GM23338 (cell line): ENCODE measurements at places on chromosomes 5 and 9. TPM values are rescaled to one million over a fixed set of nuclear protein-coding genes. Genes with fewer than 3 reads are reported as not detected.

The SNAPC4 gene
- 8.8 and 10.2 TPM in 2 replicates for polyA plus RNA-seq

- DNase-seq = no peak
Observed at GRCh38 chr5:149207831-149208230, 63.8 kb upstream of the AFAP1L1 start.

GRCh38 chr5:83322273-83322924 is 149.1 kb upstream of the VCAN start:
- DNase-seq = no peak

DNA sequence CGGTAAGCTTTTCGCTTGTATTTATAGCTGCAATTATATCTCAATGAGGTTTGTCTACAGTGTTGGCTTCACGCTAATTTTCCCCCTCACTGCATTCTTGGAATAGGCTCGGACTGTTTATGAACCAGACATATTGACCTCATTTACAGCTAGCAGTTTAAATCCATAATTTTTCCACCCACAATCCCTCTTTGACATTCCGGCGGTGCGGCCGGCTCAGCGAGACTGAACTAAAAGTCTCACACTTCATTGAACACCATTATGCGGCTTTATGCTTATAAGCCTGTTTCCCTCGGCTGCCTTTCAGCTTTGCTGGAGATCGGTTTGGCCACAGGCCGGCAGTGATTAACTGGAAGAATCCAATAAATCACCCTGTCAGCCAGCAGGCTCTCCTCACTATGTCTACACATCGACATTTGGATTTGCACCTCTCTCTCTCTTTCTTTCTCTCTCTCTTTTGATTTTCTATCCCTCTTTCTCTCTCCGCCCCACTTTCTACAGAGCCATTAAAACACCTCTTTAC is 315.0 kb upstream of the TLE4 start:
- peak; percentile 26 for DNase-seq

DNA sequence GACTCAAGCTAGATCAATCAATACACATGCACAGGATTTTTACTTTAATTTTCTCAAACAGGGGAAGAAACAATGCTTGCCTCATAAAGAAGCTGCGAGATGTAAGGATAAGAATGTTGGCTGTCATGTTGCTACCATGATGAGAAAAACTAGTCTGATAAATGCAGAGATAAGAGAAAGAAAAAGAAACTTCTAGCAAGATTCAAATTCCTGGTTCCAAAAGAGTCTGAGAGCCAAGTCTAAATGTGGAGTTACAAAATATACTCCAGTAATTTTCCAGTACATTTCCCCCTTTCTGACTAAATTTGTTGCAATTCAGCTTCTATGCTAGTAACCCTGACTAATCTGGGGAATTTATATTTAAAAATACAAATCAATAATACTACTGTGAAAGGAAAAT is 10.4 kb upstream of the ANXA1 start:
- DNase-seq = no peak

DNA sequence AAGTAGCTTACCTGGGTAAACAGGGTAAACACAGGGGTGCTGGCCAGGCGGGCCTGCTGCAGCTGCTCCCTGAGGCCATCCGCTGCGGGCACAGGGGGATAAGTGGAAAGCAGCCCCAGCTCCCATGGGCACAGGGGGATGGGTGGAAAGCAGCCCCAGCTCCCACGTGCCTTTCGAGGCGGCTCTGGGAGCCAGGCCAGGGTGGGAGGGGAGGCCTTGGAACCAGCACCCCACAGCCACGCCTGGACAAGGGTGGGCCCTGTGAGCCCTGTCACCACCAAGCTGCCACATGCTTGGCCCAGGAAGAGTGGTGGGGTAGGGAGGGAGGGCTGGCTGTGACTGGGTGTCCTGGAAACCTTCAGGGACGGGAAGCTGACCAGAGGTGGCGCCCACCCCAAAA is 7.8 kb upstream of the CARD9 start:
- no peak for DNase-seq

The TRIM52 gene
- 4.1 and 8.1 TPM in 2 replicates for polyA plus RNA-seq

GRCh38 chr9:16294133-16294770 is 576.2 kb downstream of the BNC2 start:
- no peak for DNase-seq

DNA sequence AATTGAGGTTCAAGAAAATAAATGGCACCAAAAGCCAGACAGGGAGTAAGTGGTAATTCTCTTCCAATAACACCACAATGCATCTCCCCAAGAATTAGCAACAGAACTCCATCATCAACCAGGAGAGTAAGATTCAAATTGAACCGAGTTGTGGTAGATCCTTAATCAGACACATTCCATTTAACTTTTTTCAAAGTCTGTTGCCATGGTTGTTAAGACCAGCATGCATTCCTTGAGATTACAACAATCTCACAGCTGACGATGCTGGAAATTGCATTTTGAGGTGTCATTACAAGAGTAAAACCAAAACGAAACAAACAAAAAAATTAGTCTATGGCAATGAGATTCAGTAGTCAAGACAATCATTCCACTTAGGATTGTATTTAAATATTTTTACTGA is 78.9 kb upstream of the ZNF462 start:
- DNase-seq = no peak

The HAND1 gene
- not detected in 2 replicates for polyA plus RNA-seq

- no peak for DNase-seq
Observed at GRCh38 chr5:149294872-149295829, 23.5 kb downstream of the AFAP1L1 start.

The PURA gene
- 1.3 and 1.5 TPM in 2 replicates for polyA plus RNA-seq

The IL17B gene
- not detected in 2 replicates for polyA plus RNA-seq

- DNase-seq = no peak
Observed at GRCh38 chr9:91844190-91844589, 105.8 kb downstream of the ROR2 start.

DNA sequence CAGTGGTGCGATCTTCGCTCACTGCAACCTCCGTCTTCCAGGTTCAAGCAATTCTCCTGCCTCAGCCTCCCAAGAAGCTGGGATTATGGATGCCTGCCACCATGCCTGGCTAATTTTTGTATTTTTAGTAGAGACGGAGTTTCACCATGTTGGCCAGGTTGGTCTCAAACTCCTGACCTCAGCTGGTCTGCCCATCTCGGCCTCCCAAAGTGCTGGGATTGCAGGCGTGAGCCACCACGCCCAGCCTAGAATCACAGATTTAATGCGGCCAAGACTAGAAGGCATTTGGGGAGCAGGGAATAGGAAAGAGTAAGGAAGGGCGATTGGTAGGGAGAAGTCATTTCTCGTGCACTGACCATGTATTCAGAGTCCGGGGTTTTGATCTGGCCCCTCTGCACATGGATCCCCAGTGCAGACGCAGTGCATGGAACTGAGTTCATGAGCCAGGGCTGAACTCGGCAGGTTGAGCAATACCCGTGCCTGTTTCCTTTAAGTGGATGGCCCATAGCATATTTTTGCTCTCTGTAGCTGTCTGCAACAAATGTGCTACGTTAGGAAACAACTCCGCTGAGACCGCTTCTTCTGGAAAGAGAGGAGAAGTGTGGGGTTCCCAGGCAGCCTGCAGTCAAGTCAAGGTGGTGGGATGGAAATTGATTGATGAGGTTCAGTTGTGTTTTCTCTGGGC is 3.4 kb upstream of the HMCN2 start:
- no peak for DNase-seq

DNA sequence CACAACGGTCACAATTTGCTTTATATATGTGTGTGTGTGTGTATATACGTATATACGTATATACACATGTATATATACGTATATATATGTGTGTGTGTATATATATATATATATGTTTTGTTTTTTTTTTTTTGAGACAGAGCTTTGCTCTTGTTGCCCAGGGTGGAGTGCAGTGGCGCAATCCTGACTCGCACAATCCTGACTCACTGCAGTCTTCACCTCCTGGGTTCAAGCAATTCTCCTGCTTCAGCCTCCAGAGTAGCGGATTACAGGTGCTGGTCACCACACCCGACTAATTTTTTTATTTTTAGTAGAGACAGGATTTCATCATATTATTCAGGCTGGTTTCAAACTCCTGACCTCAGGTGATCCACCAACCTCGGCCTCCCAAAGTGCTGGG is 3.1 kb downstream of the RNF38 start:
- no peak for DNase-seq

DNA sequence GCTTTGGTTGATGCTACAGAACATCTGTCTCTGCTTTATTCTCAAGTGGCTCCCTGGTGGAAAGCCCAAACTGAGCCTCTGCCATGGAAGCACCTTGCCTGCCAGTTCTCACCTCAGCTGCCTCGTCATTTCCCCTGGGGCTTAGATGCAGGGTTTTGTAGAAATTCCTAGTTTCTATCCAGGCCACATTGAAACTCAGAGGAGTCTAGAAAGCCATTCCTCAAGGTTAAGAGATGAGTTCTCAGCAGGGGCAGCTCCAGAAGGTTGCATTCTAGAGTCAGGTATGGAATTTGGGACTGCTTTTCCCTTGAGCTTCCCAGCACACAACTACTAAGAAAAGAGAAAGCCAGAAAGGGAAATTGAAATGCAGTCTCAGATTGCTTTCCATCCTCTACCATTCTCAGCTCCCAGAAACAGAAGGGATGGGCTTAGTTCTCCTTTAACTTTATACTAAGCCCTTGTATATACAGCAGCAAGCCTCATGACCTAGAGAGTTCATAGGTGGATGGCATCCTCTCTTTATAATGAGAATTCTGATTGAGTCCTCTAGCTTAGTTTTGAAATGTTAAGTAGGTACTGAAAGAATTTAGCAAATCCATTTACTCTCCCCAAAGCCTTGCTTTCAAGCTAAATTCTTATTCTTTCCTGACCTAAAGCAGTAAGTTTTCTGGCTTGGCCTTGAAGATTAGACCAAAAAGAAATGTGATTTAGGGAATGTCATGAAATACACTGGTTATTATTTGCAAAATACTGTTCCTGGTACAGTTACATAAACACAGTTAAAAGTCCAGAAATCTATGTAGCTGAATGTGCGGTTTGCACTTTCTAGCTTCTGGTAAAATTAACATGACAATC is 66.0 kb upstream of the MEF2C start:
- DNase-seq = peak; percentile 41

DNA sequence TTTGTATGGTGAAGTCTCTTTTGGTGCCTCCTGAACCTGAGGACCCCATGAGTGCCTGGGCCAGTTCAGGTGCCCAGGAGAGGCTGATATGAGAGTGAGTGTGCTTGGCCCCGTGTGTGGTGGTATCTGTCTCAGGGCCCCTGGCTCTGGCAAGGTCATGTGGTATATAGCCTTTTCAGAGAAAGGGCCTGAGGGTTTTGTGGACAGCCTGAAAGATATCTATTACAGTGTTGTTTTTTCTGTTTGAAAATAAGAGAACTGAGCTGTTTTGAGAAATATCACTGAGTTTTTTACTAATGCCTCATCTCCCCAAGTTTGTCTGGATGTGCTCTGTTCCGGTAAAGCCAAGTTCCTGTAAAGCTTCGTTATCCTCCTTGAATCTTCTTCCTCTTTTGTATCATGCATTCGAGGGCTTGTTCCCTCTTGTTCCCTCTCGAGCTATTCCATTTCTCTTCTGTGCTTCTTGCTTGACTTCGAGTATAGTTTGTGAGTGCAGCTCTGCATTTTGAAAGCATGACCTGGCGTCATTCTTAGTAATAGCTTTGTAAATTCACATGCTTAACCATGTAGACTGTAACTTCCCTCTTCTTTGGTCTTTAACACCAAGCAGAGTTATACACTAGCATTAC is 122.3 kb downstream of the MAST4 start:
- DNase-seq = no peak

- DNase-seq = no peak
Observed at GRCh38 chr9:19451240-19452087, 42.7 kb downstream of the ACER2 start.

The SLC36A2 gene
- polyA plus RNA-seq = 0.08 TPM in 1 of 2 replicates, not detected in the other

DNA sequence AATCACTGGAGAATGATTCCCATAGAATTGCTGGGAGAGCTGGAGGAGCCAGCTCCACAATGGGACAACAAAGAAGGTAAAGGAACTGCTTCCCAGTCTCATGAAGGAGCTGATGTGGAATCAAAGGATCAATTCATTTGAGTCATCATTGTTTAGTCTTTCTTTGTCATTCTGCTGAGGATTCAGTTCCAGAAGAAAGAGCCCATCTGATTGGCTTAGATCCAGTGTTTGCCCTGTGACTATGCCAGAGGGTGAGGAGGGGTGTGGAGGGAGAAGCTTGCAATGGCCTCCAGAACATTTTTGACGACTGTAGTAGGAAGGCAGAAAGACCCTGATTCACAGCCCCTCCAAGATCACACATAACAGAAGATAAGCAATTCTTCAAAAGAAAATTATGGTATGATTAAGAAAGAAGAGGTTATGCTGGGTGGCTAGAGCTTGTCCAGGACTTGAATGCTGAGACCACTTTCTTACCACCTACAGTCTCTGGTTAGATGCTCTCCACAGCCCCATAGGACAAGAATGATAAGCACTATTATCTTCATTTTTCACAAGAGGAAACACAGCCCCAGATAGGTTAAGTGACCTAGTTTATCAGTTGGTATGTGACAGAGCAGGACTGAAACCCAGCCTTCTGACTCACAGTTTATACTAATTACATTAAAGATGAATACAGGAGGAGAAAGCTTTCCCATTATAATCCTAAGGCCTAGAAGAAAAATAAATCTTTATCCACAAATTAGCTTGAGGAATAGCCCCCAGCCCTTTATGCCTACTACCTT is 363.1 kb downstream of the PRELID2 start:
- peak; percentile 13 for DNase-seq

DNA sequence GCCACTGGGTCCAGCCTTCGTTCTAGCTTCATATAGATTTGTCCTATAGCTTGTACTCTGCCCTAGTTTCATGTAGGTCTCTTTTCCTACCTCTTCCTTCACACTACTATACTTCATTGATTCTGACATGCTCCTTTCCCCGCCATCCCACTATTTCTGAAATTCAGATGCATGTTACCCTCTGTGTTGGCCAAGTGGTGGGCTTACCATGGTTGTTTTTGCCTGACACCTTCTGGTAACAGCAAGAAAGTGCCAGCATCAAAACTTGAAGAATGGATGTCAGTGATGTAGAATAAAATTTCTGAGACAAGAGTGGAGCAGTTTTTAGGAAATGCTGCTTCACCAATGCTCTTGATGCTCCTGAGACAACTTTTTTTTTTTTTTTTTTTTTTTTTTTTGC is 19.5 kb upstream of the SERINC5 start:
- DNase-seq = peak; percentile 78

DNA sequence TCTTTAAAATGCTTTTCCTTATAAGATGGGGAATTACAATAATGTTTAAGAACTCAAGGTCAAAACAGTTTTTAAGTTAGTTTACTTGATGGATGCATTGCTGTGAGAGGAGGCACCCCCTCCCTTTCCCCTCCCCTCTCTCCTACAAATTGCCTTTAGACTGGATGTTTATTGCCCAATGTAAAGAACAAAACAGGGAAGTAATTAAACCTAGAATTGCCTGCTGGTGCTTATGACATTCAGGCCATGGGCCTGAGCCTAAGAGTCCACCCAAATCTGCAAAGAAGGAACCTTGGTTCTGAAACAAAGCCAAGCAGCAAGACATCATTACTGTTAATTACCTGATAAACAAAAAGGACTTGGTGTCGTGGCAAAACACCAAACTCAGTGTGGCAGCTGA is 630.3 kb downstream of the ISL1 start:
- DNase-seq = no peak

The GDNF gene
- polyA plus RNA-seq = 0.13 and 0.21 TPM in 2 replicates

GRCh38 chr9:126049088-126049487 is 277.5 kb upstream of the MVB12B start:
- no peak for DNase-seq
